CD4-positive, alpha-beta T cell (primary cell): ENCODE measurements at places on chromosomes 3 and 15. TPM values are rescaled to one million over a fixed set of nuclear protein-coding genes. Genes with fewer than 3 reads are reported as not detected.
A peak's percentile ranks its signal among the peaks of the same experiment; 100 is the strongest.

COL6A5 gene
- total RNA-seq = not detected

CTXND1 gene
- total RNA-seq = not detected

SLC28A2 gene
- total RNA-seq = not detected

UROC1 gene
- not detected for total RNA-seq

GNAT1 gene
- total RNA-seq = 0.28 TPM

ADGRG7 gene
- total RNA-seq = not detected

SGO1 gene
- total RNA-seq = not detected

CCDC13 gene
- not detected for total RNA-seq

SLCO3A1 gene
- total RNA-seq = 30.4 TPM

ATP13A4 gene
- total RNA-seq = 0.98 TPM

MYL3 gene
- total RNA-seq = not detected

MTHFS gene
- total RNA-seq = 9.1 TPM

DNA sequence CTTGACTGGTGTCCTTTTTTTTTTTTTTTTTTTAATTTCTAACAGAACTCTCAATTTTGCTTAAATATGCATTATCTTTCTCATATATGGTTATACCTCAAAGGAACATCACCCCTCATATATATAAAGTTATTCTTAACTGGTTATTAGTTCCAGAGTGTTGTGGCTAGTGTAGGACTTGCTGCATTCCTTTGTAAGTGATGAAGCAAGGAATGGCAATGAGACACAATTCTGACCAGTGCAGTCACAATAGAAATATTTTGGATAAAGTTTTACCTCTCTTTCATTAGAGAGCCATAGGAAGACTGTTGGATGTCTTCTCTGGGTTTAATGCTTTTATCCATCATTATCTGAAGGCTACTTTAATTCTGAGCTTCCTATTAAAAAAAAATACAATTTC, 75.5 kb upstream of the CBLB start:
- DNase-seq = no peak

- DNase-seq = no peak
Observed at GRCh38 chr15:29024662-29025061, 138.9 kb downstream of the APBA2 start.

- DNase-seq = no peak
Observed at GRCh38 chr3:102224171-102224570, 210.6 kb upstream of the ZPLD1 start.

DNA sequence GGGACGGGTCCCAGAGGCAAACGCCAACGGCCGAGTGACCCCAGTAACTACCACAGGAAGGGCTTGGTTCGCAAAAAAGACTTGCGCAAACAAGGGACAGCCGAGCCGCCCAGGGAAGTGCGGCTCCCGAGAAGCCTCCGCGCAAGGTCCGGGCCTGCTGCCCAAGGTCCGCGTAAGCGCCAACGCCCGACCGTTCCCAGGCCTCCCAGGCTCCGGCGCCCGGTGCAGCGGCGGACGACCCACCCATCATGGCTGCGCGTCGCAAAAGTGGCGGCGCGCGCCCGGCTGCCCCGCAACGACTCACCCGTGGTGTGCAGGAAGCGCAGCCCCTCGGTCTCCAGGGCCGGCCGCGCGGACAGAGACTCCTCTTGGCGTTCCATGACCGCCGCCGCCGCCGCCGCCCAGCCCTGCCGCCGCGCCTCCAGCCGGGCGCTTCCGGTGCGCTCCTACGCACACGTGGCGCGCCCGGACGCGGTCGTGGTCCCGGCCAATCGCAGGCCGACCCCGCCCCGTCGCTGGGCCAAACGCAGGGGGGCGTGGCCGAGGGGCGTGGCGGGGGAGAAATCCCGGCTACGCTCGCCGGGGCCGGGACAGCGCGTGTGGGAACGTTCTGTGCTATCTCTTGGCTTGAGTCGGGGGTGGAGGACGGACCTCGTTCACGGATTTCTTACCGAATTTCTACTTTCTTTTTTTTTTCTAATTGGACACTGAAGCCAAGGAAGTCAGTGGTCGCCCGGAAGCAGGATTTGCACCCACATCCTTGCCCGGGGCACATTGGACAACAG, at the start of gene SELENOS:
TSS of gene SELENOS (minus strand) at position 448 of the 785 bp plus-strand sequence. CDS start at position 380, 68 bp downstream.
- DNase-seq = peak; percentile 75

DNA sequence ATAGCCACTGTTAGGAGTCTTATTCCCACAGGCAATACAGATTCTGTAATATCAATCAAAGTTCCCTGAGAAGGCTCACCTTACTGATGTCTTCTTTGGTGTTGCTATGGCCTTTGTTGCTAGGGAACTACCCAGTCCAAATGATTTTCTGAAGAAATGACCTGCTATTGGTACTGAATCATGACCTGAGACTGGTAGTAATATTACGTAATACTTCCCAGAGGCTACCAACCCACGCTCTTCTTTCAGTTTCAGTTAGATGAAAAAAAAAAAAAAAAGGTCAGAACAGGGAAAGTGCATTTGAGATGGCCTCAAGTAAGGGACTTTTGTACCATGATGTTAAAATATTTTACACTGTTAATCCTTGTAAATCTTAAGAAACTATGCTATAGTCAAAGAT, 1092.5 kb upstream of the EPHA6 start:
- no peak for DNase-seq

DNA sequence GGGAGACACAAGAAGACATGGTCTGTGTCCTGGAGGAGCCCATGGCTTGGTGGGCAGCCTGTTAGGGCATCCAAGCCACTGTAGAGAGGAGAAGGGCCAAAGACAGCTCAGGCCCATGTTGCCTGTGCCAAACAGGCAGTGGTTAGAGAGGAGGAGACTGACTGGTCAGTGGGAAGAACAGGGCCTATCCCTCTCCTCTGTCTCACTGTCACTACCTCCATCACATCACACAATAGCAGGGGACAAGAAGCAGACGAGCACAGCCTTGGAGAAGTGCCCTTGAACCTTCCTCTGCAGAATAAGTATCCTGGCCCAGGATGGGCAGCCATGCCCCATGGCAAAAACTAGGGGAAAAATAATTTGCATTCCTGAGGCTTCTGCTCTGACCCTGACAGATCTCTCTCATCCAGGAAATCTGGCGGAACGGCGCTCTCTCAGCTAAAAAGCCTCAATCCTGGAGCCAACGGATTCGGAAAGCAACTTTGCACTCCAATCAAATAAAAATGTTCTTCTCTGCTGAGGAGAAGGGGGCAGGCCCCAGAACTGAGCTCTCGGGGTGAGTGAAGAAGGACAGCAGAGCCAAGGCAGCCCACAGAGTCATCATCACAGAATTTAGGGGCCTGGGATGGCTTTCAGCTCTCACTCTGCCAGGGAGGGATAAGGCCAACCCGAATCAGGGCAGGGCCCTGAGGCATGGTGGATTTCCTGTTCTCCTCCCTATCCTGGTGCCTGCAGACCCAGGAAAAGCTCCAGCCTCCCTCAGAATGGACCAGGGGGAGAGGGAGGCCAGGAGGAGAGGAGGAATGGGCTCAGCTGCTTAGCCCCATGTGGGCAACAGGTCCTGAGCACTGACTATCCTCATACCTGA, 1.6 kb downstream of the SHF start:
- DNase-seq = no peak

DNA sequence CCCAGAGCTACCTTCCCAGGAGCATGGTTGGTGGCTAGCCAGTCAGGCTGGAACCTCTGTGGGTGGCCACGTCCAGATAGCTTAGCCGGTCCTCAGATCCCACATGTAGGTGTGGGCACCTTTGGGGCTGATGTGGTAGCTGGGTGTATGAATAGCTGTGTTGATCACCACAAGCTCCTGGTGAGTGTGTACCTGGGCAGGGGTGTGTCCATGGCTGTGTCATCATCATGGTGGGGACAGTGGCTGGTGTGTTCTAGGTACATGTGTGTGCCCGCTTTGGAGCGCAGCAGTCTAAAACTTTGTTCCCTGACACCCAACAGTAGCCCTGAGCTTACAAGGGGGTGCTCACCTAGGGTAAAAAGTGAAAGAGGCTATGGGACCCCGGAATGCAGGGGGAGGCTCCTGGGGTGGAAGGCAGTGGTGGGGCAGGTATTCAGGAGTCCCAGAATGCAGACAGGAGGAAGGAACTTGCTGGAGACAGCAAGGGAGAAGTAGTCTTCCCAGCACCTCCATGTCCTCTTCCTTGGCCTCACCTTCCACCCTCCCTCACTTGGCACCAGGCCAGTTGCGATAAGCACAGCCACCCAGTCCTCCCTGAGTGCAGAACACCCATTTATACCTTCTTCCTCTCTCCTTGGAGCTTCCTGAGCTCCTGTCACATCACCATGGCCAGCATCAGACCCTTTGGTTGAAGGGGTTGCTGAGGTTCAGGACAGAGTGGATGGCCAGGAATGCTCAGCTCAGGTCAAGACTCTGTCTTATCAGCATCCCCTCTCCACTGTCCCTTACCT, 1.2 kb downstream of the CISH start:
- no peak for DNase-seq

GRCh38 chr3:100603469-100603868, 5.9 kb upstream of the ADGRG7 start:
- DNase-seq = no peak

DNA sequence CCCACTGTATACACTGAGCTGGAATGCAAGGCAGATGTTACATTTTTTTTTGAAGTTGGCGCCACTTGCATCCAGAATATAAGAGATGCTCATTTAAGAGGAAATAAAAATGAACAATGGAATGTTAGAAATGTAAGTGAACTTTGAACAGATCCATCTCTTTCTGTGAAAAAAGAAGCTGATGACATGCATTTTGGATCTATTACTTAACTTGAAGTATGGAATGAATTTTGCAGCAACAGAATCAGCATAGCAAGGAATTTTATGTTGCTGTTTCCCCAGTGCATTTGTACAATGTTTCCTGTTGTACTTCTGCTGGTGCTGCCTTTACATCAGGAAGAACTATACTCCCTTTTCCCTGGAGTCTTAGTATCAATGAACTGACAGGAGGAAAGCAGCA, 178.2 kb downstream of the LSAMP start:
- no peak for DNase-seq

DNA sequence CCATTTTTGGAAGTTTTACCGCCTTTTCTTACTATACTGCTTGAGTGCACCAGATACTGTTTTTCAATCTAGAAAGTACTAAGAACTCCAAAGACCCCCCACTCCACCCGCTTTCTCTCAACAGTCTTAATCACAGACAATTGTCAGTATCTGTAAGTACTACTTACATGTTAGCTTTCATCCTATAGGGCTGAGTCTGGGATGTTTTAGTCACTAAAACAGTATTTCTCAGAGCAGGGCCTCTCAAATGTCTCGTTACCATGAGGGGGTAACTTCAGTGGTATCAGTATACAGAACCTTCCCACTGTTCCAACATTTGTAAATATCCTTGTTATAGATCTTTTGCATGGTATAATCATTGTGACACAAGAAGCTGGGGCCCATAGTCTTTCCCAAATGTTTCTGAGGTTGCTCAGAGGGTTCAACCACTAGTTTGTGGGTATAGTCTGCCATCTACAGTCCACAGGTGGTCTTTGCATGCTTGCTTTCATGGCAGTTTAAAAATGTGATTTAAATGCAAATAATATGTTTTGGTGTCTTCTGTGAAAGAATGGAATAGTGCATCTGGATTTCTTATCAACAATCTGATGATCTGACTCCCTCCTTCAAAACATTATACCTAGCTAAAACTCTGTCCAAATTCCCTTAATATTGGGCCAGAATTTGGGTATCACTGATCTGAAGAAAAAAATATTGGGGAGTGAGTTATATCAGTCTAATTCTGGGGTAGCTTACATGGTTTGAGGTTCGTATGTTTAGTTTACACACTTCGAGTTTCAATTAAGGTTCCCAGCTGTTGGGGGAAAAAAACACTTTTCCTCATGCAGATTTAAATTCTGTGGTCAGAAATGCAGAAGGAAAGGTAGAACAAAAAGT, 18.0 kb upstream of the DNAJC13 start:
- no peak for DNase-seq

GRCh38 chr3:134897391-134898141, 102.5 kb downstream of the EPHB1 start:
- no peak for DNase-seq

DNA sequence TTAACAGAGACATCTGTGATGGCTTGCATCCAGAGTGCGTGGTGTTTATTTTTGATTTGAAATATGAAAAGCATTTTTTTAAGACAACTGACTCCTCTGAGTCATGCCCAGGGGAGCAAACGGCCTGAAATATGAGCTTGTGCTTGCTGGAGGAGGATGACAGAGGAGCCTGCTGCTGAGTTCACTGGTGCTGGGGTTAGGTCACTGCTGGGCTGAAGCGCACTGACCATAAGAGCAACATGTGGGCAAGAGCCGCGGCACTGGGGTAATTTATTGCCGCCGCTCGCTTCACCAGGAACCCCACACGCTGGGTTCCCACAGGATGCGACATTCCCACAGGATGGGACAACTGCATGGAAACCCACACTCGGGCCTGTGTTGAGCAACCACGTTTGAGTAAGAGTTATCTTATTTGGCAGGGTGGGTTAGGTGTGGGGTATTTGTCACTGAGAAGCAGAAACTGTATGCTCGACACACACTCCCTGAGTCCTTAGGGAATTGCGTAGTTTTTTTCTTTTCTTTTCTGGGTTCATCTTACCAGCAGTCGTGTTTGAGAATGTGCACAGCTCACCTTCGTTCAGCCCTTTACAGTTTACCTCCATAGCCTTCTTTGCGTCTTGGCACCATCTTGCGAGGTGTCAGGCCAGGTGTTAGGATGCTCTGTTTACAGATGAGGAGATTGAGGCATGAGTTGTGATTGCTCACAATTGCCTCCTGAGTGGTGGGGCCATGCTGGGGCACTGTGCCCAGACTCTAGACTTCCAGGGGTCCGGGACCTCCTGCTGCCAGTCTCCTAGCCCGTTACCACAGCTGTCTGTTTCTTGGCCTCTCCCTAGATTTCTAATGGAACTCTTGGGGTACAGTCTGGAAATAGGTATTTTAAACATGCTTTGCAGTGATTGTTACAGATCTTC, 60.4 kb downstream of the SMAD3 start:
- DNase-seq = no peak
